ENCODE measurements at places on chromosomes 6 and 20. TPM values are rescaled to one million over a fixed set of nuclear protein-coding genes. Genes with fewer than 3 reads are reported as not detected.

ENPP4 gene
- 14.3 TPM for total RNA-seq

- peaks cover 6% of the 10 kb centered on the region for H3K4me1 ChIP-seq
- no peak overlapping the region for H3K4me3 ChIP-seq
- no peak overlapping the region for H3K27ac ChIP-seq
- peaks cover 83% of the 10 kb centered on the region for H3K27me3 ChIP-seq
Measured at GRCh38 chr6:34152042-34152524, 6.2 kb upstream of the GRM4 start.

DNA sequence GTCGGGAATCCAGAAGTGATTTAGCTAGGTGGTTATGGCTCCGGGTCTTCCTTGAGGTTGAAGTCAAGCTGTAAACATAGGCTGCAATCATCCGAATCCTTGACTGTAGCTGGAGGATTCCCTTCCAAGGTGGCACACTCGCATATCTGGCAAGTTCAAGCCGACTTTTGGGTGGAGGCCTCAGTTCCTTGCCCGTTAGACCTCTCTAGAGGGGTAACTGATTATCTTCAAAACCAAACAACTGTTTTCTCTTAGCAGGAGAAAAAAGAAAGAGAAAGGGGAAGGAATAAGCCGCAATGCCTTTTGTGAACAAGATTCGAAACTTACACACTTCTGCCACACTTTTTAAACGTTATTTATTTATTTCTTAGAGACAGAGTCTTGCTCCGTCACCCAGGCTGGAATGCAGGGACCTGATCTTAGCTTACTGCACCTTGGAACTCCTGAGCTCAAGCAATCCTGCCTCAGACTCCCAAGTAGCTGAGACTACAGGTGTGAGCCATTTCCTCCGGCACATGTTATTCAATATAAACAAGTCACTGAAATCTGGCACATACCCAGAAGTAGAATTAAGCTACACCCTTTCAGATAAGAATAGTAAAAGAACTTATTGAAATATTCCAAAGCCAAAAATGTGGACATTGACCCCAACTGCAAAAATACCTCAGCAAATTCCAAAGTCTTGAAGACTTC, 76.3 kb downstream of the HFE start:
- H3K36me3 ChIP-seq, result no peaks in the 10 kb centered on the region
- H3K27me3 ChIP-seq, result no peaks in the 10 kb centered on the region
- peaks cover 18% of the 10 kb centered on the region for H3K4me1 ChIP-seq
- no peak for DNase-seq
- peak overlapping the region; percentile 15 for H3K27ac ChIP-seq
- peak overlapping the region; percentile 23 for H3K4me3 ChIP-seq

GRCh38 chr6:46784535-46784934, 8.7 kb upstream of the MEP1A start:
- no peaks in the 10 kb centered on the region for H3K4me1 ChIP-seq
- H3K4me3 ChIP-seq, result no peak overlapping the region
- no peaks in the 10 kb centered on the region for H3K27me3 ChIP-seq
- DNase-seq, result no peak
- H3K27ac ChIP-seq, result no peak overlapping the region
- H3K36me3 ChIP-seq, result no peaks in the 10 kb centered on the region

DNA sequence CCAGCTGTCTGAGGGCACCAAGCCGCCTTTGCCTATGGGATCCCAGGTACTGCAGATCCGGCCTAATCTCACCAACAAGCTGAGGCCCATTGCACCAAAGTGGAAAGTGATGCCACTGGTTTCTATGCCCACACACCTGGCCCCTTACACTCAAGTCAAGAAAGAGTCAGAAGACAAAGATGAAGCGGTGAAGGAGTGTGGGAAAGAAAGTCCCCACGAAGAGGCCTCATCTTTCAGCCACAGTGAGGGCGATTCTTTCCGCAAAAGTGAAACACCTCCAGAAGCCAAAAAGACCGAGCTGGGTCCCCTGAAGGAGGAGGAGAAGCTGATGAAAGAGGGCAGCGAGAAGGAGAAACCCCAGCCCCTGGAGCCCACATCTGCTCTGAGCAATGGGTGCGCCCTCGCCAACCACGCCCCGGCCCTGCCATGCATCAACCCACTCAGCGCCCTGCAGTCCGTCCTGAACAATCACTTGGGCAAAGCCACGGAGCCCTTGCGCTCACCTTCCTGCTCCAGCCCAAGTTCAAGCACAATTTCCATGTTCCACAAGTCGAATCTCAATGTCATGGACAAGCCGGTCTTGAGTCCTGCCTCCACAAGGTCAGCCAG, 283.0 kb downstream of the TSHZ2 start:
- H3K4me1 ChIP-seq, result no peaks in the 10 kb centered on the region
- H3K4me3 ChIP-seq, result no peak overlapping the region
- no peak for DNase-seq
- no peaks in the 10 kb centered on the region for H3K36me3 ChIP-seq

DNA sequence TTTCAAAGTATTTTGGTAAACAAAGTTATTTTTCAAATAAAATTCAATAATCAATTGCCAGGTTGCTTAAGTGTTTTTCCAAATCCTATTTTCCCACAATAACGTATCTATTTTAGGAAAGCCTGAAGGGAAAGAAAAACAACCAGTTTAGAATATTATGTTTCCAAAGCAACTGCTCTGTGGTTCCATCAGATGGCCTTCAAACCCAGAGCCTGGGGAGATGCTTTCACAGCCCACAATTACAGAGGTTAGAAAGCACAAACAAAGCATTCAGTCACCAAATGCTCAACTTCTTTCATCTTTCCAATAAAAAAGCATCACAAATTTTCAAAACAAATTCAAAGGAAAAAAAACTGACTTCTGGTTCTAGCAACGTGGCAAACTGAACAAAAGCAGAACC, 66.0 kb downstream of the ELOVL5 start:
- no peak for DNase-seq
- H3K4me1 ChIP-seq, result peaks cover 9% of the 10 kb centered on the region
- no peaks in the 10 kb centered on the region for H3K27me3 ChIP-seq
- H3K27ac ChIP-seq, result no peak overlapping the region

VSTM2L gene
- total RNA-seq, result 6.6 TPM

DNA sequence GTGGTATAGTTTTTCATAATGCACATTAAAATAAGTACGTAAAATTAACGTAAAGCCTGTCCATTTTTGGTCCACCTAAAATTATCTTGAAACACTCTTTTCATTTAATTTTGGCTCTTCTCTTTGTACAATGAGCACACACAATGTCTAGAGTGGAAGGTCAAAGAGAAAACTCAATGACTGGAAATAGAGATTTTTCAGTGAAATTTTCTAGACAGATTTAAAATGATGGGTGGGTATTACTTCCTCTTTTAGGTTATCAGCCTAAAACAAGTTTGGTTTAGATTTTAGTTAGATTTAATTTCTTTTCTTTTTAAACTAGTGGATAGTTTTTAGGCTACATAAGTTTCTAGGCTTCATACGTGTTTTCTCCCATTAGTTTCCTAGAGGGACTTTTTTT, 24.9 kb downstream of the DSE start:
- no peaks in the 10 kb centered on the region for H3K36me3 ChIP-seq
- peaks cover 10% of the 10 kb centered on the region for H3K4me1 ChIP-seq
- H3K27me3 ChIP-seq, result no peaks in the 10 kb centered on the region
- H3K4me3 ChIP-seq, result no peak overlapping the region

RAET1G gene
- total RNA-seq, result not detected

DNA sequence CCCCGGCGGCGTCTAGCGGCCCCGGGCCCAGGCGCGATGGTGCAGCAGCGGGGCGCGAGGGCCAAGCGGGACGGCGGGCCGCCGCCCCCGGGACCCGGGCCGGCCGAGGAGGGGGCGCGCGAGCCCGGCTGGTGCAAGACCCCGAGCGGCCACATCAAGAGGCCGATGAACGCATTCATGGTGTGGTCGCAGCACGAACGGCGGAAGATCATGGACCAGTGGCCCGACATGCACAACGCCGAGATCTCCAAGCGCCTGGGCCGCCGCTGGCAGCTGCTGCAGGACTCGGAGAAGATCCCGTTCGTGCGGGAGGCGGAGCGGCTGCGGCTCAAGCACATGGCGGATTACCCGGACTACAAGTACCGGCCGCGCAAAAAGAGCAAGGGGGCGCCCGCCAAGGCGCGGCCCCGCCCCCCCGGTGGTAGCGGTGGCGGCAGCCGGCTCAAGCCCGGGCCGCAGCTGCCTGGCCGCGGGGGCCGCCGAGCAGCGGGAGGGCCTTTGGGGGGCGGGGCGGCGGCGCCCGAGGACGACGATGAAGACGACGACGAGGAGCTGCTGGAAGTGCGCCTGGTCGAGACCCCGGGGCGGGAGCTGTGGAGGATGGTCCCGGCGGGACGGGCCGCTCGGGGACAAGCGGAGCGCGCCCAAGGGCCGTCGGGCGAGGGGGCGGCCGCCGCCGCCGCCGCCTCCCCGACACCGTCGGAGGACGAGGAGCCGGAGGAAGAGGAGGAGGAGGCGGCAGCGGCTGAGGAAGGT, 715 bp downstream of the SOX12 start:
- H3K27me3 ChIP-seq, result no peaks in the 10 kb centered on the region
- no peaks in the 10 kb centered on the region for H3K36me3 ChIP-seq
- H3K4me1 ChIP-seq, result peaks cover 41% of the 10 kb centered on the region
- H3K27ac ChIP-seq, result peak overlapping the region; percentile 98

PAK5 gene
- not detected for total RNA-seq

PREP gene
- total RNA-seq, result 44.5 TPM

GMNN gene
- 34.1 TPM for total RNA-seq

- no peaks in the 10 kb centered on the region for H3K4me1 ChIP-seq
- H3K27ac ChIP-seq, result no peak overlapping the region
- no peaks in the 10 kb centered on the region for H3K27me3 ChIP-seq
- DNase-seq, result no peak
Measured at GRCh38 chr20:57243480-57244220, 22.8 kb downstream of the BMP7 start.

ZNF341 gene
- total RNA-seq, result 7.1 TPM

GRCh38 chr6:51854876-51855275, 232.5 kb downstream of the PKHD1 start:
- H3K27ac ChIP-seq, result no peak overlapping the region
- DNase-seq, result no peak
- H3K36me3 ChIP-seq, result no peaks in the 10 kb centered on the region
- H3K4me1 ChIP-seq, result no peaks in the 10 kb centered on the region
- H3K4me3 ChIP-seq, result no peak overlapping the region

DNA sequence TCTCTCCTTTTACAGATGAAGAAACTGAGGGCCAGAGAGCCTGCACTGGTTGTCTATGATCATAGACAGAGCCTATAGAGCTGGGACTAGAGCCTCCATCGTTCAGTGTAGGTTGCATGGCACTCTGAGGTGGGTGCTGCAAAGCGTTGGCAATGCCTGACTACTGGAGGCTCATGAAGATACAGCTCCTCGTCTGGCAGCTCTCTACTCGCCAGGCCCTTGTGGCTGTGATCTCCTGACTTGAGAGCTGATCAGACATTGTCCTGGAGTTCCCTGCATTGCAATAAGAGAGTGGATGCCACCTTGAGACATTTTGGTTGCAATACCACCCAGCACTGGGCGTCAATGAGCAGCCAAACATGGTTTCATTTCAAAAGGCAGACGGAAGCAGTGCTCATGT, 270.1 kb upstream of the ARID1B start:
- no peak for DNase-seq
- H3K36me3 ChIP-seq, result no peaks in the 10 kb centered on the region
- no peak overlapping the region for H3K27ac ChIP-seq
- no peaks in the 10 kb centered on the region for H3K27me3 ChIP-seq

DNA sequence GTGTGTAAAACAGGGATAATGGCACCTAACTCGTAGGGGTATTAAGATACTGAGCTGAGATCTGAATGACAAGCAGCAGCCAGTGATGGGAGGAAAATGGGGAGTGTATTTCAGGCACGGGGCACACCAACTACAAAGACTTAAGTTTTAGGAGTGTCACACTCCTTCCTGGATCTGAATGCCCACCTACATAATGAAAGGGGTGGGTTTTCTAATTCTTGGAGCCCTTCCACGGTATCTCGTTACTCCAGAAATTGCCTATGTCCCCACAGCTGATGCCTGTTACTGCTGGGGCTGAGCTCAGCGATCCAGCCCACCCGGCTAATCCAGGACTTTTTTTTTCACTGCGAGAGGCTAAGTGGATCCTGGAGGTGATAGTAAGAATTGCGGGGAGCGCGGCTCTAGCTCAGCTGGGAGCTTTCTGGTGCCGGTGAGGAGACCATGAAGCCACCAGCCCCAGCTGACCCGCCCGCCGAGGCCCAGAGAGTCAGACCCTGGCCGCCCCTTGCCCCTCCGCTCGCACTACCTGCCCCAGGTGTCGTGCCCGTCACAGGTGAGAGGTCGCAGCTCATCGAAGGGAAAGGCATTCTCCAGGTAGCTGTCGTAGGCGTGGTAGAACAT, 727 bp downstream of the EDEM2 start:
- peak overlapping the region; percentile 92 for H3K27ac ChIP-seq
- no peak for DNase-seq
- H3K27me3 ChIP-seq, result no peaks in the 10 kb centered on the region
- peak overlapping the region; percentile 74 for H3K4me3 ChIP-seq
- H3K4me1 ChIP-seq, result peaks cover 12% of the 10 kb centered on the region
- peaks cover 9% of the 10 kb centered on the region for H3K36me3 ChIP-seq

- H3K4me1 ChIP-seq, result no peaks in the 10 kb centered on the region
- no peaks in the 10 kb centered on the region for H3K27me3 ChIP-seq
- H3K4me3 ChIP-seq, result no peak overlapping the region
- H3K27ac ChIP-seq, result no peak overlapping the region
Measured at GRCh38 chr6:111922454-111923297, 49.4 kb upstream of the FYN start.

DNA sequence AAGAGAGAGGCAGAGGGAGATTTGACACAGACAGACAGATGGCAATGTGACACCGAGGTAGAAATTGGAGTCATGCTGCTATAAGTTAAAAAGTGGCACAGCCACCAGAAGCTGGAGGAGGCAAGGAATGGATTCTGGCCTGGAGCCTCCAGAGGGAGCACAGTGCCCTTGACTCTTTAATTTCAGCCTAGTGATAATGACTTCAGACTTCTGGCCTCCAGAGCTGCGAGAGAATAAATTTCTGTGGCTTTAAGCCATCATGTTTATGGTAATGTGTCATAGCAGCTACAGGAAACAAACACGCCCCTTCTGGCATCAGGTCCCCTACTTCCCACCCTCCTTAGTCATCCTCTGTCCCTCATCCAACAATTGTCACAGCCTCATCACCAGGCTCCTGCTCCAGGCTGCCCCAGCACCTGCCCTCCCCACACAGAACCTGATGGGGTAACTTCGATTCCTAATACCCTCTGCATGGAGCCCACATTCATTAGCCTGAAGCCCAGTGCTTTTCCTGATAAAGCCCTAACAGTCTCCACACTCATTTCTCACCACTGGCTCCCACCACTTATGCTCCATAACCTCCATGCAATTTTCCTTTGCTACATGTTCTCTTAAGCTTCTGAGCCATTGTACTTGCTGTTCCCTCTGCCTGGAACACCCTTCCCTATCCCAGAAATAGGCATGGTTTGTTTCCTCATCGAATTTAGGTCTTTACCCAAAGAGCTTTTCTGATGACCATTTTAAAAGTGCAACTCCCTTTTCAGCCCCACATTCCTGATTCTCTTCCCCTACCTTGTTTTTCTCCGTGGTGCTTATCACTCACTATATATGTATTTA, 69.7 kb upstream of the TOX2 start:
- H3K27ac ChIP-seq, result no peak overlapping the region
- no peak overlapping the region for H3K4me3 ChIP-seq
- no peak for DNase-seq
- no peaks in the 10 kb centered on the region for H3K36me3 ChIP-seq

Measured in transverse colon (tissue), 4 donors.